ENCODE measurements at places on chromosomes 12 and 14.

- no peak for DNase-seq
Measured at GRCh38 chr12:131871677-131872076, 22.7 kb upstream of the ULK1 start.

- DNase-seq, result no peak
Measured at GRCh38 chr12:11891754-11892386, 178.9 kb upstream of the BCL2L14 start.

DNA sequence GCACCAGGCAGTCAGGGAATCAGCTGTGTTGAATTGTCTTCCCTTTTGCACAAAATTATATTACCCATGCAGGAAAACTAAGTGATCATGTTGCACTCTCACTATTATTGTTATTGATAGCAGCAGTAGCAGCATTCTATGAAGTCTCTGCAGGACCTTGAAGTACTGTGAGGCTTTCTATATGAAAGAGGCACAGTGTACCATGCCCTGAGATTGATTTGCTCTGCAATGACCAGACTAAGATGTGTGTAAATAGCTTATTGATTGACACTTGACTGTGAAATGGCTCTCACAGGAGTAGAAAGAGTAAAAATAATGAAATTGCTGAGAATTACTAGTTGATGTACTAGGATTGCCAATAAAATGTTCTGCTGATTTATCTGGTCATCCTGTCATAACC is 99.9 kb downstream of the KICS2 start:
- no peak for DNase-seq

GRCh38 chr12:90262251-90262650 is 553.6 kb upstream of the ATP2B1 start:
- no peak for DNase-seq

- no peak for DNase-seq
Measured at GRCh38 chr12:21370845-21371449, 1.8 kb upstream of the IAPP start.

GRCh38 chr12:101207086-101207780 is 2.8 kb downstream of the SLC5A8 start:
- no peak for DNase-seq

All from progenitor cell of endocrine pancreas (in vitro differentiated cells).